ENCODE measurements at places on chromosomes 7 and 10. TPM values are rescaled to one million over a fixed set of nuclear protein-coding genes. Genes with fewer than 3 reads are reported as not detected.

Gene NUTM2E
- not detected for total RNA-seq

Gene ITGA8
- 43.7 TPM for total RNA-seq

Gene LAMB1
- total RNA-seq, result 749 TPM

Gene WNT16
- 0.33 TPM for total RNA-seq

Gene KBTBD2
- 36.4 TPM for total RNA-seq

Gene STYXL1
- total RNA-seq, result 38.9 TPM

Gene TAF6
- 63.1 TPM for total RNA-seq

Gene AZGP1
- not detected for total RNA-seq

Gene ADCY1
- total RNA-seq, result 0.26 TPM

Gene SFMBT2
- 0.86 TPM for total RNA-seq

Gene NEUROD6
- not detected for total RNA-seq

Gene FAM204A
- total RNA-seq, result 35.1 TPM

Gene ASZ1
- total RNA-seq, result not detected
